NCI-H446 treated with DMSO at 0.1 percent for 48 hours (cell line): ENCODE measurements at places on chromosomes 12 and 14.

GRCh38 chr12:60494244-60494643 lies 898.4 kb downstream of the SLC16A7 start:
- DNase-seq, result no peak

- DNase-seq, result no peak
Measured at GRCh38 chr14:62289471-62289870, 527.3 kb downstream of the SNAPC1 start.

DNA sequence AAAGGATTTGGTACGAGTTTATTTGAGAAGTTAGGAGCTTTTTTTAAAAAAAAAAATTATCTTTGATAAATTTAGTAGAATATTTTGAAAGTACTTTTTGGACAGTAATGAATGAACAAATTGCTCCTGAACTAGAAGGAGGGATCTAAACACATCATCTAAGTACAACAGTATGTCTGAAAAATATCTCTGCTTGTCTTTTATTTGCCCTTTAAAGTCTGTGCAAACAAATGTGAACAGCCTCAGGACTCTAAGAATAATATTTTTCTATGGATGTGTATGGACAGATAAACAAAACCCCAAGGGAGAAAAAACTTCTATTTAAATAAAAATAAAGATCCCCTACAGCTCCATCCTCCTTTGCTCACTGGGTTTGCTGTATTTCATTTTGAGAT lies 19.5 kb downstream of the FBXL14 start:
- no peak for DNase-seq

GRCh38 chr14:65846196-65846868 lies 433.8 kb downstream of the FUT8 start:
- DNase-seq, result peak; percentile 19

- no peak for DNase-seq
Measured at GRCh38 chr14:77955816-77956484, 156.0 kb downstream of the ADCK1 start.

GRCh38 chr12:42325653-42326474 lies at the start of the genes PPHLN1 and ZCRB1:
TSS of gene PPHLN1 (plus strand) at chr12:42326167. CDS start at chr12:42335903, 9,736 bp downstream.
TSS of gene ZCRB1 (minus strand) at chr12:42326094. CDS start at chr12:42324102, 1,992 bp downstream.
- DNase-seq, result peak; percentile 58

- DNase-seq, result no peak
Measured at GRCh38 chr14:93778453-93778852, 9.8 kb downstream of the PRIMA1 start.

- DNase-seq, result no peak
Measured at GRCh38 chr14:38958589-38958988, 144.4 kb downstream of the SEC23A start.

GRCh38 chr12:5173511-5174011 lies 129.9 kb downstream of the KCNA5 start:
- DNase-seq, result no peak

- no peak for DNase-seq
Measured at GRCh38 chr14:38357557-38357956, 101.7 kb upstream of the CLEC14A start.

GRCh38 chr12:57577981-57578758 lies 12.8 kb upstream of the PIP4K2C start:
- no peak for DNase-seq

GRCh38 chr12:125892276-125892675 lies 827.0 kb downstream of the AACS start:
- DNase-seq, result no peak

DNA sequence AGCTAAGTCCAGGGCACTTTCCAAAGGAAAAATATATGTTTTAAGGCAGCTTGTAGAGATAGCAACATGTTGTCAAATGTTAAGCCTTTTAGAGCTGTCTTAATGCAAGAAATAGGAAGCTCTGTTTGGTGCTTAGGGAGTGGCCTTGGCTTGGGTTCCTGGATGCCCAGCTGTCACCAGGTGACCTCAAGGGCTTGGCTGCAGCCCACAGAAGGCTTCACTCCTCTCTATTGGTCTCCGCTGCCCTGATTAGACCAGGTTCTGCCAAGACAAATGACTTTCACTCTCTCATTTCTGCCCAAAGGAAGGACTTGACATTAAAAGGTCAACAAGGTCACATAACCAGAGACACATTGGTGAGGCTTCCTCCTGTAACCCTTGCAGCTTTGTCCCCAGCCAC lies 76.8 kb downstream of the WSCD2 start:
- DNase-seq, result no peak

DNA sequence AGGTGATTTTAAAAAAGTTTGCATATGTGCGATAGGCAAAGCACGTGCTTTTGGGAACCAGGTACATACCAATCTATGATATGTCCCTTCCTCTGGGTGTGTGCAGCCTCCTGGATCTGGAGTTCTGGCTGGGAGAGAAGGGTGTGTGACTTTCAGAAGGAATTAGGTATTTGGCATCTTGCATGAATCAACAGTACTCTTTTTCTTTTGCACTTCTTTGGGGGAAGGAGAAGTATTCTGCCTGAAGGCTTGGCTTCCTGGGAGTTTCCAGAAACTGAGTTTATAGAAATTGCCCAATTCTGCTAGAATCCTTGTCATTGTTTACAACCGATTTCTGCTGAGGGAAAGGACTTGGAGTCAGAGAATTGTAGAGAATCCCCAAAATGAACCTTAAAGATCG lies 2.9 kb upstream of the CLMN start:
- no peak for DNase-seq

DNA sequence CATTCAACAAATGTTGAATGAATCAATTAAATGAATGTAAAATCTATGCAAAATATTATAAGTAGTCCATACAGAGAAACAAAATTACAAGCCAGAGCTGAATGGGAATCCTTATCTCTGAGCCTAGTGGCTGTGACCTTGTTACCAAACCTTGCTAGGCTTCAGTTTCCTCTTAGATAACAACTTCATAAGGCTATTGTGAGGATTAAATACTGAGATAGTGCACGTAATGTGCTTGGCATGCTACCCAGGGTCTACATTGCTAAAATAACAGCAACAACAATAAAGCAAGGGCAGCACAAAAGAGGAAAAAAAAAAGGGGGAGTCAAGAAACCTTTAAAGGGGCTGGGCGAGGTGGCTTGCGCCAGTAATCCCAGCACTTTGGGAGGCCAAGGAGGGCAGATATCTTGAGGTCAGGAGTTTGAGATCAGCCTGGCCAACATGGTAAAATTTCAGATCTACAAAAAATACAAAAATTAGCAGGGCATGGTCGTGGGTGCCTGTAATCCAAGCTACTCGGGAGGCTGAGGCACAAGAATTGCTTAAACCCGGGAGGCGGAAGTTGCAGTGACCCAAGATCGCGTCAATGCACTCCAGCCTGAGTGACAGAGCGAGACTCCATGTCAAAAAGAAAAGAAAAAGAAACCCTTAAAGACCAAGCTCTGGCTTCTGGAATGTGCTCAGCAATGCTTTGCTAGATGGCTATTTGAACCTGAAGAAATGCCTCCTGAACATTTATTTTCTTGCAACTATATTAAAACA lies 14.1 kb downstream of the STAB2 start:
- no peak for DNase-seq

DNA sequence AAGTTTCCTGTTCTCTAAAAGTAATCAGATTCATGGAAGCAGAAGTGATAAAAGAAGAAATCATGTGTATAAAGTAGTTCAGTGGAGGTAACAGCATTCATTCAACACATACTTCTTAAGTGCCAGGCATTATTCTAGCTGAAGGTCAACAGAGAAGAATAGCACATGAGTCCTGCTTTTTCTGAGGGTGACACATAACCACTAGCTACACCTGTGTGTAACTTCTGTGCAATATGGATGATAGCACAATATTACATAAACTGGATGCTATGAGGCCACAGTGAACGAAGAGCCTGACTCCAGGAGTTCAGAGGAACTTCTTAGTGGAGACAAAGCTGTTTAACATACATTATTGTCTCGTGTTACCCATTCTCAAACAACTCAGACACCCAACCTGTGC lies 114.3 kb upstream of the PCED1B start:
- no peak for DNase-seq

- no peak for DNase-seq
Measured at GRCh38 chr12:50458606-50459005, 46.2 kb upstream of the DIP2B start.

- no peak for DNase-seq
Measured at GRCh38 chr14:90900476-90901083, 84.3 kb upstream of the TTC7B start.

GRCh38 chr12:130482448-130482847 lies 144.8 kb downstream of the PIWIL1 start:
- no peak for DNase-seq

GRCh38 chr14:74647678-74648461 lies 35.8 kb upstream of the LTBP2 start:
- peak; percentile 77 for DNase-seq

- no peak for DNase-seq
Measured at GRCh38 chr12:75981247-75982168, 50.1 kb downstream of the PHLDA1 start.

DNA sequence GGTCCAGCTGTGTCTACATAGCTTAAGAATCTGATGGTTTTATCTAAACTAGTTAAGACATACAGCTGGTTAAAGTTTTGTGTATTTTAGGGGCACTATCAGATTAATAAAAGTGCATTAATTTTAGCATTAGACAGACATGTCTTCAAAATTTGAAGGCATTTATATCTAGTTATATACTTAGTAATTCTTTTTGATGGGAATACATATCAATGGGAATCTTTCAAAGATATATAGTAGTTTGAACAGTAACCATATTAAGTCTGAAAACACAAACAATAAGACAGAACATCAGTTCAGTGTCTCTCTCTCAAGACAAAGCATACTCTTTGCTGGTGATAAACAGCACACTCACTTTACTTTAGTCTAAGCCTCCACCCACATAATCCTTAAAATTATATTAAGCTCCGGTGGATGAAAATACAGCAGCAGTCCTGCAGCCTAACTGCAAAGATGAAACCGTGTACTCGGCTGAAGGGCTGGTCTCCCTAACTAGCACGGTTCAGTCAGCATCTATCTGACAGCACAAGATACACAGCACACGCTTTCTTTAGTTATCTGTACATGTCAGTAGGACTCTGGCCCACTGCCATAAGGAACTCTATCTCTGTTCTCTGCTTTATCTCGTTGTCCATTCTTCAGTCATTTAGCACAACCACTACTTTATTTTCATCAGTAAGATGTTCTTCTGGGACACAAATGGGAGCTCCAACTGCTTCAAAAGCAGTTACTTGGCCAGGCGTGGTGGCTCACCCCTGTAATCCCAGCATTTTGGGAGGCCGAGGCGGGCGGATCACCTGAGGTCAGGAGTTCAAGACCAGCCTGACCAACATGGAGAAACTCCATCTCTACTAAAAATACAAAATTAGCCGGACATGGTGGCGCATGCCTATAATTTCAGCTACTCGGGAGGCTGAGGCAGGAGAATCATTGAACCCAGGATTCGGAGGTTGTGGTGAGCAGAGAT lies 80.5 kb downstream of the MED13L start:
- no peak for DNase-seq

DNA sequence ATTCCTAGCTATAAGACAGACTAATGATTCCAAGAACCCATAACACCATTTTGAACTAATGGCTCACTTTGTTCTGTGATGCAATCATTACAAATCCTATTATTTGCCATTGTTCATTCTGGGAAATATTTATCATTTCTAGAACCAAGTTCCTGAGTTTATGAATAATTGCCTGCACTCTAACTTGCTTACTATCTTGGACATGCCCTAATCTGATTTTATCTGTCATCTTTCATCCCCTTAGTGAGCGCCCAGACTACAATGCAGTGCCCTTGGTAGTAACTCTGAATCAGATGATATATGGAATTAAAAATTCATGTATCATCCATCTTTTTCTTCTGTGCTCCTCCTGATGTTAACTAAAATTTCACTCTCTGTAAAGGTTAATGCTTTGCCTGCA lies 703.1 kb upstream of the MDGA2 start:
- no peak for DNase-seq

GRCh38 chr12:67509666-67510386 lies 138.7 kb upstream of the DYRK2 start:
- DNase-seq, result no peak

DNA sequence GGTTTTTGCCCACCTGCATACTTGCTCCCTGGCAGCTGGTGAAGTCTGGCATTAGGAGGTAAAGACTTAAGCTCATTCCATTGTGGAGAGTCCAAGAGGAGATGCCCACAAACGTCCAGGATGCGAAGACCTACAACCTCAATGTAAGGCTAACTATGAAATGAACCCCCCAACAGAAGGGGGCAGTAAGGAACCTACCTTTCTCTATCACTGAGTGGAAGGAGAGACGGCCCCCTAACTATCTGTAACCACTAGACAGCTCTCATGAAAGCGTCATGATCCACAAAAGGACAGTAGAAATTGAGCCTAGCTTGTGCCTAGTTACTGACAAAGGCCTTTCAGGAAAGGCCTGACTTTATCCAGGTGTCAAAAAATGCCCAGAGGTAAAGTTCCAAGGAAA lies 55.3 kb downstream of the ZFYVE21 start:
- DNase-seq, result no peak

GRCh38 chr14:50957296-50957695 lies 13.0 kb upstream of the PYGL start:
- DNase-seq, result no peak

GRCh38 chr12:95608252-95609033 lies 57.2 kb upstream of the USP44 start:
- peak; percentile 74 for DNase-seq

- DNase-seq, result no peak
Measured at GRCh38 chr12:46567667-46568066, 195.1 kb upstream of the SLC38A2 start.

DNA sequence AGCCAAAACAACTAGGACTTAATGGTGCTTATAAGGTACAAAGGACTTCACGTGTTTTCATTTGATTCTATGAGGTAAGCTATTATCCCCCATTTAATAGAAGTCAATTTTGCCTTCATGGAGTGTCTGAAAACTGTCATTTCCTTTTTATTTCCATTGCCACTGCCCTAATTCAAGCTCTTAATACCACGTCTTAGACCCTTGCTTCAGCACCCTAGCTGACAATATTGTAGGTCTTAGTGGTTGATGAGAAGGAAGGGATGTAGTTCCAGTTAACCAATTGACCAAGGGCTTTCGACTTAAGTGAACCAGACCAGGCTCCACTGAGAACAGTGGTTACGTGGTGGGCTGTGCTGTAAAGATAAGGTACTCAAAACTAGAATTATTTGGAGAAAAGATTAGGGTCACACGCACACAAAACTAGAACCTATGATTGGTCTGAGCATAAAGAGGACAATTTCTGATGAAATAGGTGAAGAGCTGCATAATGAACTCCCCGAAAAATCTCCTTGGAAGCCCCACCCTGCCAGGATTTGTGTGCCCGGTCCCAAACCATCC lies 9.6 kb upstream of the ASIC1 start:
- no peak for DNase-seq

- DNase-seq, result no peak
Measured at GRCh38 chr12:106757623-106758348, 16.7 kb upstream of the RIC8B start.

- DNase-seq, result no peak
Measured at GRCh38 chr14:69553252-69553651, 21.4 kb downstream of the CCDC177 start.

- no peak for DNase-seq
Measured at GRCh38 chr14:72780751-72781150, 113.2 kb downstream of the DPF3 start.
